ENCODE measurements at places on chromosomes 1 and 21.
A peak's percentile ranks its signal among the peaks of the same experiment; 100 is the strongest.

GRCh38 chr21:25396135-25396711, 211.1 kb downstream of the MRPL39 start:
- no peak for DNase-seq

GRCh38 chr1:26833432-26834405, 7.2 kb downstream of the ZDHHC18 start:
- no peak for DNase-seq

DNA sequence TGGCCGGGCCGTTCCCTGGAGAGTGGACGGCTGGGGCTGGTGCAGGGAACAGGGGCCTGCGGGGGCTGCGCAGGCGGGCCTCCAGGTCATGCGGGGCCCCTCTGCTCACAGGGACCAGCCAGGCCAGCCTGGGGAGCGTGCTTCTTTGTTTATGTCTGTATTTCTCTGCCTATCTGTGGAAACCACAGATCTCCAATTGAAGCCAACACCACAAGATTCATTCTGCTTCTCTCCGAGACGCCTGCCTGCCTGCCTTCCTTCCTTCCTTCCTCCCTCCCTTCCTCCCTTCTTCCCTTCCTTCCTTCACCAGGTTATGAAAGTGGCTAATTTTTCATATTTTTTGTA, 39.9 kb upstream of the HMGN1 start:
- no peak for DNase-seq

GRCh38 chr1:36411674-36412648, 14.3 kb upstream of the LSM10 start:
- peak; percentile 26 for DNase-seq

- DNase-seq = peak; percentile 83
These were observed 21.4 kb downstream of the CLIC6 start for GRCh38 chr21:34690041-34690792.

DNA sequence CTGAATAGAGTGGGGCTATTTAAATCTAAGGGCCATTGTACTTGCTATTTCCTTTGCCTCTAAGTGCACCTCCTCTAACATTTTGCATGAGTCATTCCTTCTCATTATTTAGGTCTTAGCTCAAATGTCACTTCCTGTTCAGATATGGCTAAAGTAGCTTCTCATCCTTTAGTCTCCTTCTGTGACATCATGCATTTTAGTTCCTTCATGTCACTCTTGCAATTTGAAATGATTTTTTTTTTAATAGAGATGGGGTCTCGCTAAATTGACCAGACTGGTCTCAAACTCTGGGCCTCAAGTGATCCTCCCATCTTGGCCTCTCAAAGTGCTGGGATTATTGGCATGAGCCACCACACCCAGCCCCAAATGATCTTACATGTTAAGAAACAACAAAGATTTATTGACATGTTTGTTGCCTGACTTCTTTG, 6.6 kb downstream of the TBX19 start:
- no peak for DNase-seq

GRCh38 chr1:90926971-90927370, 94.9 kb downstream of the ZNF644 start:
- DNase-seq = no peak

- no peak for DNase-seq
These were observed 77.7 kb downstream of the PCNX2 start for GRCh38 chr1:233217832-233218231.

- no peak for DNase-seq
These were observed 36.5 kb downstream of the FHAD1 start for GRCh38 chr1:15283526-15283925.

- no peak for DNase-seq
These were observed 4.7 kb downstream of the MYSM1 start for GRCh38 chr1:58695206-58695605.

GRCh38 chr1:110003747-110004428, 19.3 kb downstream of the AHCYL1 start:
- no peak for DNase-seq

DNA sequence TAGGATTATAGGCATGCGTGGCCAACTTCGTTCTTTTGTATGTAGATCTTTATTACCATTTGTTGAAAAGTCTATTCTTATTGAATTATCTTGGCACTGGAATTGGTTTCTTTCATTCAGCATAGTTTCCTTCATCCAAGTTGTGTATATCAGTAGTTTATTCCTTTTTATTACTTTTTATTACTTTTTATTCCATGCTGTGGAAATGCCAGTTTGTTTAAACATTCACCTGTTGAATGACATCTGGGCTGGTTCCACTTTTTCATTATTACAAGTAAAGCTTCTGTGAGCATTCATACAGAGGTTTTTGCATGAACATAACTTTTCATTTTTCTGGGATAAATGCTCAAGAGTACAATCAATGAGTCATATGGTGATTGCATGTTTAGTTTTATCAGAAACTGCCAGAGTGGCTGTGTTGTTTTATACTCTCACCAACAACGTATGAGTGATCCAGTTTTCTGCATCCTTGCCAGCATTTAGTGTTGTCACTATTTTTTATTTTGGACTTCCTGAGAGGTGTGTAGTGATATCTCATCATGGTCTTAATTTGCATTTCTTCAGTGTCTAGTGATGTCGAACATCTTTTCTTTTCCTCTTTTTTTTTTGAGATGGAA, 28.6 kb downstream of the PTPRU start:
- no peak for DNase-seq

DNA sequence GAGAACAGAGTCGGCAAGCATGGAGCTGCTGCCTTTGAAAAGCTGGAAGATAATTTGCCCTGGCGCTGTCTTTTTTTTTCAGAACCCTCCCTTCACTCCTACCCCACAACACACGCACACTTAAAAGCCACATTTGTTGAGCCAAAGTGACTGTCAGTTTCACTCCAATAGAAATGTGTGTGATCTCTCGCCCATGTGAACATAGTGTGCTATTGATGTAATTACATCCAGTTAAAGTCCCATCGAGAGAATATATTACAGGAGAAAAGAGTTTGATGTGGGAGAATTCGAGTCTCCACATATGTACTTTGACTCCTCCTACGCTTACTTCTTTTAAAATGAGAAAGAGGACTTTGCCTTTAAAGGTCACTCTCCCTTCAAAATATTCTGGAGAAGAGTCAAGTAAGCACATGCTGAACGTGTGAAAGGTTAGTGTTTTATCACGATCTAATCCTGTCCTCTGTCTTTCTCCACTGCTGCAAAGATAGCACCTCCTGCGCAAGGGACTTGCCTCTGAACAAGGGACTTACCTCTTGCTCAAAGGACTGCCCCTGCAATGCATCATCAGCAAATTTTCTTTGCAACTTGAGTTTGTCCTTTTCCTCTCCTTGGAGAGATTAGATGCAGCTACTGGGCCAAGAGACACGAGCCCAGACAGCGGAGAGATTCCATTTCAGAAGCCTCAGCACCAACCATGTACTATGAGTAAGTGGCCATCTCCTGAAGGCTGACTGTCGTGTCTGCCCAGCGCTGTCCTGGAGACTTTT, 613.9 kb downstream of the PTPRU start:
- DNase-seq = no peak

- no peak for DNase-seq
These were observed 1.0 kb upstream of the NADK start for GRCh38 chr1:1779320-1779675.

DNA sequence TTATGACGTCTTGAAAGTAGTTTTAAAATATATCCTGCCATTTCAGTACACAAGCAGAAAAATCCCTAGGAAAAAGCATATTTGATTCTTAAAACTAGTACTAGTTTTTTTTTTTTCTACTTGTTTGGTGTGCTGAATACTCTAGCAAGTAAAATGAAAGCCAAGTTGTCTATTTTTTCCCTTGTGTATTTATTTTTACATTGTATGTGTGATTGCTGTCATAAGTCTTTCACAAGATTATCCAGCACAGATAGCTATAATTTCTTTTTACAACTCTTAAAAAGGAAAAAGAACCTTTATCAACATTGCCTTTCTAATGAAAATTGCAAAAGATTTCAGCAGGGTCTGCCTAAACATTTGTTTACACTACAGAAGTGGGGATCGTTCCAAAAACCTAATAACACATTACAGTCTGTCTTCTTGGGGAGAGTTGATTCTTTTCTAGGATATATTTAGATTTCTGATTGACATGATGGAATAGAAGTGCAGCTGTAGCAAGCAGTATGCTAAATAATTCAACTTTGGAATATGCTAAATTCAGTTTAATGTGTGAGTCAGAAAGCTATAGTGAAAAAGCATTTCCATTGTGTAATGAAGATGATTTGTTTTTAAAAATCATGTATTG, 2.5 kb downstream of the DR1 start:
- no peak for DNase-seq
